ENCODE measurements at places on chromosomes 3 and 15.

- peak; percentile 89 for DNase-seq
These were observed 51.6 kb upstream of the CP start for GRCh38 chr3:149273096-149273751.

DNA sequence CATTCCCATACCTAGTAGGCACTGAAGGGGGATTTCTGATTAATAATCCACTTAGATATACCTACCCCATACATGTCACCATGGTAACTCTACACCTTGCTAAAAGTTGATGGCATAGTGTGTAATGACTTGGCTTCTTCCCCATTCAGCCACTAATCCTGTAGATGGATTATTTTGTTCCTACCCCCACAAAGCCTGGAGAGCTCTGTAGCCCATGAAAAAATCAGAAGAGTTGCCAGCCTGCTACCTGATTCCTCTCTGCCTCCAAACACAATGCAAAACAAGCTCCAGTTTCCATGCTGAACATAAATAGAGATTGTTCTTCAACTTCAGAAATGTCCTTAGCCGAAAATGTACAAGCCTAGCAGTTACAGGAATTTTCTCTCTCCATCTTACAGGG lies 98.9 kb upstream of the PFN2 start:
- DNase-seq = no peak

DNA sequence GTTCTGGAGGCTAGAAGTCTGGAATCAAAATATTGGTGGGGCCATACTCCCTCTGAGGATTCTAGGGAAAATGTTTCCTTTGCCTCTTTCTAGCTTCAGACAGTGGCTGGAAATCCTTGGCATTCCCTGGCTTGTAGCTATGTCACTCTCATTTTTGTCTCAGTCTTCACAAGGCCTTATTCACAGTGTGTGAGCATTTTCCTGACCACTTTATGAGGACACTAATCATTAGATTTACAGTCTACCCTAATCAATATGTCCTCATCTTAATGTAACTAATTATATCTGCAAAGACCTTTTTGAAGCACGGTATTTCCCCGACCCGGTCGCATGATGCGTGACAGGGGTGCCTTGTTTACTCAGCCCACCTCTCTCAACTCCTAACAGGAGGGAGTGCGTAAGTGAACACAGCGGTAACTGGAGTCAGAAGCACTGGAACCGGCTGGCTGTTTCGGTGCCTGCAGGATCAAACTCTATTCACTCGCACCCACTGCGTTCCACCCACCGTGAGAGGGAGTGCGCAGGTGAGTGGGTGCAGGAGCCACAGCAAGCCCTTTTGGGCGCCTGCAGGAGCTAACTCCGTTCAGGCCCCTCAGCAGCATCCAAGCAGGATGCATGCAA lies 155.0 kb downstream of the EPHA3 start:
- no peak for DNase-seq

- DNase-seq = no peak
These were observed 1040.7 kb upstream of the CFAP20DC start for GRCh38 chr3:60090548-60090947.

- DNase-seq = peak; percentile 90
These were observed 57.8 kb downstream of the MAP3K13 start for GRCh38 chr3:185420762-185421161.

GRCh38 chr3:31133541-31133940 lies 239.1 kb upstream of the GADL1 start:
- no peak for DNase-seq

- DNase-seq = no peak
These were observed 98.2 kb downstream of the HHLA2 start for GRCh38 chr3:108394563-108394962.

GRCh38 chr3:102207151-102207571 lies 227.7 kb upstream of the ZPLD1 start:
- no peak for DNase-seq

GRCh38 chr3:22585911-22586310 lies 617.2 kb upstream of the UBE2E2 start:
- peak; percentile 89 for DNase-seq

GRCh38 chr3:31762888-31763351 lies 218.1 kb downstream of the OSBPL10 start:
- no peak for DNase-seq

DNA sequence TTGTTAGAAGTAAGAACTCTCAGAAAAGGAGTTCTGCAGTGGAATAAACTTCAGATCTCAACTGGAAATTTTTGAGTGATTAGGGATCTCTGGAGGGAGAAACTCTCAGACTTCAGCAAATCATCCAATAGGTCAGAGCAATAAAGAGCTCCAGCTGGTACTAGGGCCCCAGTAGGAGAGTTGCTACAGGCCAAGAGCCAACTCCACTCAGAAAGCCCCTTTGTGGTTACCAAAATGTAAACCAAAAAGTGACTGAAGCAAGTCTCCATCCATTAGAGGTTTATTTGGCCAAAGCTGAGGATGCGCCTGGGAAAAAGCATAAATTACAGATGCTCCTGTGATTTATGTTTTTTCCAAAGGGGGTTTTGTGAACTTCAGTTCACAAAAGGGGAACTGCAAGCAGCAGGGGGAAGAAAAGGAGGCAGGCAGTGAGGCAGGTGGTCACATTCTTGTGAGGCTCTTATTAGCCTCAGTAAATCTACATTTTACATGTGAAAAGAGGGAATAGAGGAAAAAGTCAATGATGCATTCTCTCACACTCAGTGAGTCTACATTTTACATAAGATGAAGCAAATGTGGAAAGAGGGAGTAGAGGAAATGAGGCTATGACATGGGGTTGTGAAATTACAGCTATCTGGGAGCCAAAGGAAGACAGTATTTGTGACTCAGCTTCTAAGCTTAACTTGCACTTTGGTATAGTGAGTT lies 92.4 kb upstream of the DAZL start:
- no peak for DNase-seq

DNA sequence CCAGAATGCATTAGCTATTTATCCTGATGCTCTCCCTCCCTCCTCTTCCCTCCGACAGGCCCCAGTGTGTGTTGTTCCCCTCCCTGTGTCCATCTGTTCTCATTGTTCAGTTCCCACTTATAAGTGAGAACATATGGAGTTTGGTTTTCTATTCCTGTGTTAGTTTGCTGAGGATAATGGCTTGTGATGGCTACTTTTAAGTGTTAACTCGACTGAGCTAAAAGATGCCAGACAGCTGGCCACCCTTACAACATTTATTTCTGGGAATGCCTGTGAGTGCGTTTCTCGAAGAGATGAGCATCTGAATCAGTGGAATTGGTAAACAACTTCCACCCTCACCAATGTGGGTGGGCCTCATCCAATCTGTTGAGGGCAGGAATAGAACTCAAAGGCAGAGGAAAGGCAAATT lies 24.7 kb upstream of the TM2D3 start:
- peak; percentile 79 for DNase-seq

GRCh38 chr3:178386401-178386800 lies 149.8 kb upstream of the KCNMB2 start:
- no peak for DNase-seq

GRCh38 chr15:55709458-55709857 lies 33.5 kb downstream of the PRTG start:
- DNase-seq = no peak

GRCh38 chr15:71254491-71254890 lies 139.2 kb downstream of the THSD4 start:
- DNase-seq = no peak

- DNase-seq = peak; percentile 23
These were observed 63.7 kb upstream of the DAZL start for GRCh38 chr3:16668776-16669545.

DNA sequence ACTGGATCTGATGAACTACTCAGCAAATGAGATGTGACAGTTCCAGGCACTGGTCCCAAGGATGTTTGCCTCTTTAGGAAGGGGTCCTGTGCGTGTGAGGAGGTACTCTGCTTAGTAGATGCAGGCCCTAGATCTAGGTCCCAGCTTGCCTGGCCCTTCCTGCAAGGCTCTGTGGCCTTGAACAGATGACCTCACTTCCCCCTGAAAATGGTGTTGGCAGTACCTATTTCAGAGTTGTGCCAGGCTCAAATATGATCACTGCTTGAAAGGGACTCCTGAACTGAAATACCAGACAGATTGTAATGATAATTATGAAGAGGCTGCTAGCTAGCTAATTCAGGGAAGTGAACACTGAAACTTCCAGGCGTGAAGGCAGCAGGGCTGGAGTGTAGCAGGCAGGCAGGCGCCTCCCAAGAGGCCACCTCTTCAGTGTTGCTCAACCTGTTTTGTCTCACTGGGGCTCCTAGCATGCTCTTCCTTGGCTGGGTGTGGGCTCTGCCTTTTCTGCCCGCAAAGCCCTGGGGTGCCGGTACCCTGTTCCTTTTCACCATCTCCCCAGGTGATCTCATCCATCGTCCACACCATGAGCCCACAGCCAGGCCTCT lies 24.1 kb upstream of the CPNE9 start:
- no peak for DNase-seq

DNA sequence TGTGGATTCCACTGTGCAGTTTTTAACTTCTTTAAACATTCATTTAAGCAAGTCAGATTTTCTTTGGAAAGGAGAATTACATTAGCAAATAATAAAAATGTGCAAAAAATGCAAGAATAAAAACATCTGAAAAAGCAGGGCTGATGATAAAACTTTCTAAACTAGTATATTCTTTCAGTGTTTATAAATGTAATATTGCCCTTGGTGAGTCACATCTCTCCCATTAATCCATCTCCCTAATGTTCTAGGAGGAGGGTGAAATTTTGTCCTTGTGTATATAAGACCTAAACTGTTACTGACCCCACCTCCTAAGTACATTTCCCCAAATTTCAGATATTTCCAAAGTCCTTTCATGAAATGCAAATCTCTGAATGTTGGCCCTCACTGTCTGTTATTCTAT lies 28.5 kb upstream of the DCUN1D1 start:
- no peak for DNase-seq

- DNase-seq = peak; percentile 9
These were observed 710 bp downstream of the ABHD10 start for GRCh38 chr3:111979434-111980038.

DNA sequence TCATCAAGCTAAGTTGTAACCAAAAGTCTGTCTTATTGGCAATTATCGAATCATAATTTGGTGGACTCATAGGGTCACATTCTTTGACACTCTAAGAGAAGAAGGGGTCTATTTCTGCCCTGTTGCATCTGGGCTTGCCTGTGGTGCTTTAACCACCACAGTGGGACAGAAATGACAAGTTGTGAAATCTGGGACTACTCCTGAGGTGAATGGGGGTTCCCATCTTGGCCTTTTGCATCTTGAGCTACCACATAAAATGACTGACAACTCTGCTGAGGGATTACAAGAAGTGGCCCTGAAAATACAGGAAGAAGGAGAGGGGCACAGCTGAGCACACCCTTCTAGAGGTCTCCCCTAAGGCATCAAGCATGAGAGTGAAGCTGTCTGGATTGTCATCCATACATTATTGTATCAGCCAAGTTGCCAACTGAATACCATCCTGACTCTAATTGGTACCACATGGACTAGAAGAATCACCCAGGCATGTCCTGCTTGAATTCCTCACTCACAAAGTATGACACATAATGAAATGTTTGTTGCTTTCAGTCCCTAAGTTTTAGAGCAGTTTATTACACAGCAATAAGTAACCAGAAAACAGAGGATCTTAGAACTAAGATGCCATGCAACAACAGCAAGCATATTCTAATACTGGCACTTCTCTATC lies 306.5 kb downstream of the ROBO1 start:
- DNase-seq = no peak

GRCh38 chr3:53180305-53181023 lies 19.5 kb downstream of the PRKCD start:
- DNase-seq = no peak

GRCh38 chr3:73473898-73474416 lies 150.8 kb downstream of the PDZRN3 start:
- no peak for DNase-seq

DNA sequence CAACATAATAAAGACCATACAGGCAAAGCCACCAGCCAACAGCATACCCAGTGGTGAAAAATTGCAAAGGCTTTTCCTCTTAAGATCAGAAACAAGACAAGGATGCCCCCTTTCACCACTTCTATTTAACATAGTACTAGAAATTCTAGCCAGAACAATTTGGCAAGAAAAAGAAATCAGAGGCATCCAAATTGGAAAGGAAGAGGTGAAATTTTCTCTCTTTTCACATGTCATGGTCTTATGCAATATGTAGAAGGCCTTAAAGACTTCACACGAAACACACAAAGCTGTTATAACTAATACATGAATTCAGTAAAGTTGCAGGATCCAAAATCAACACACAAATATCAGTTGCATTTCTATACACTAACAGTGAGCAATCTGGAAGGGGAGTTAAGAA lies 120.2 kb downstream of the APBA2 start:
- DNase-seq = no peak

Measured in DMS 273 treated with DMSO at 0.1 percent for 48 hours (cell line).